NCI-H1105 treated with DMSO at 0.1 percent for 48 hours (cell line): ENCODE measurements at places on chromosomes 7 and 10.

- no peak for DNase-seq
Measured at GRCh38 chr10:124040451-124041188, 52.8 kb downstream of the CHST15 start.

DNA sequence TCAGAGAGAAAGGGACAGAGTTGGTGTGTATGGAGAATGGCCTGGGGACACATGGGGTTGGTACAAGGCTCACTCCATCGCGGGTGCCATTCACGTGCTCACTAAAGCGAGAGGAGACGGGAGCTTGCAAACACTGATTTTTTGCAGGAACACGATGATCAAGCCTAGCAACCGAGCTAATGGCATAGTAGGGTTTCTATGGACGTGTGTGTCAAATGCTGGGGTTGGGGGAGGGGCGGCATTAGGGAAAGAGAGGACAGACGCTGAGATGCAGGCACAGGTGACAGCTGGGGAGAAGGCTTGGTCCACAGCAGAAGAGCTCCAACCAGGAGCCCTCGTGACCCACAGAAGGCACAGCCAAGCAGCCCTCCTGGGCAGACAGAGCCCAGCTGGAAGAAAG is 33.9 kb downstream of the RCC1L start:
- DNase-seq = no peak

DNA sequence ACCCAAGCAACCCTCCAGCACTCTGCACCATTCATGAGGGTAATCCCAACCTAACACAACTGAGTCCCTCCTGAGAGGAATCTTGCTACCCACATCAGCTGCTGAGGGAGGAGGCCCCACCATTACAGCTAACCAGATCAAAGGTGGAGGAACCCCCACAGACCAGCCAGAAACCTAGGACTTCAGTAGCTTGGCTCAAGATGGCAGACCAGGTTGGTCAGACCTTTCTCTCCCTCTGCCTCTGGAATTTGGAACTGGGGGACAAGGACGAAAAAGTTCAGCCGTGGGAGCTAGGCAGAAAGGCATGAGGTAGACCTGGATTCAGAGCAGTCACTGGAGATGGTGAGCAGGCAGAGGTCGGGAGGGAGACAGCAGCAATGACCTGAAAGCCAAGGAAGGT is 101.3 kb upstream of the CACUL1 start:
- no peak for DNase-seq

DNA sequence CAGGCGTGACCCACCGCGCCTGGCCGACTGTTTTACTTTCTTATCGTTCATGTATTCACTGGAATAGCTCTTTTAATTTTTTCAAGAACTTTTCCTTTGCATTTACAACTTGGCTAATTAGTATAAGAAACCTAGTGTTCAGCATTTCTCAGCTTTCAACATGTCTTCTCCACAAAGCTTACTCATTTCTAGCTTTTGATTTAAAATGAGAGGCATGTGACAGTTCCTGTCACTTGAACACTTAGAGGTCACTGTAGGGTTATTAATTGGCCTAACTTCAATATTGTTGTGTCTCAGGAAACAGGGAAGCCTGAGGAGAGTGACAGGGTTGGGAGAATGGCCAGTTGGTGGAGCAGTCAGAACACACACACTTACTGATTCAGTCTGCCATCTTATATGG is 125.1 kb upstream of the GPR22 start:
- no peak for DNase-seq

DNA sequence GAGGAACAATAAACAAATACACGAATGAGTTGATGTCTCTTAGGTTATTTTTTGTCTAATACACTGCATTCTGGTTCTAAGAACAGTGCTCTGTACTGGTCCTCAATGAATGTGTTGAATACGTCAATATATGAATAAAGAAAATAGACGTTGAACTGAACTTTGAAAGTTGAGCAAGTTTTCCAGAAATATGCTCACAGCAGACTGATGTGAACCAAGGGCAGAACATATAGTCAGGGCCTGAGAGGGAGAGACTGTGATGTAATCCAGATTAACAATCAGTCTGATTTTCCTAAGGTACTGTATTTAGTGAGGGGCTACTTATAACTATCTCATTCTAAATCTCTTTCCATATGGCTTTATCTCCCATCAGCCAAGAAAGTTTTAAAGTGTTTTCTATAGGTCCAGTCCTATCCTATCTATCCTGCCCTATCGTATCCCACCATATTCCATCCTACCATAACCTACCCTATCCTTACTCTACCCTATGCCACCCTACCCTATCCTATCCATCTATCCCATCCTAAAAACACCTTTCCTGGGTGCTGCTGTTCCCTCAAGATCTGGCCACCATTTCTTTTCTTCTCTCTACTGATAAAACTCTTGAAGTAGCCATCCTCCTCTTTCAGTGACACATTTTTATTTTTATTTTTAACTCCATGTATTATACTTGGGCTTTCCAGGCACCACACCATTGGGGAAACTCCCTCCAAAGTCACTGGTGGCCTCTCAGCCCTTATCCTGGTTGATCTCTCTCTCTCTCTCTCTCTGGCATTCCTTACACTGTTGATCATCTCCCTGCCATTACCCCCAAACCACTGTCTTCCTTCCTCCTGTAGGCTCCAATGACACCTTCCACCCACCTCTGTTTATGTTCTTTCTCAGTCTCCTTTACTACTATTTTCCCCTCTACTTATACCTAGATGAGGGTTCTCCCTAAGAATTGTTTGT is 212.3 kb upstream of the SLC26A5 start:
- DNase-seq = no peak

DNA sequence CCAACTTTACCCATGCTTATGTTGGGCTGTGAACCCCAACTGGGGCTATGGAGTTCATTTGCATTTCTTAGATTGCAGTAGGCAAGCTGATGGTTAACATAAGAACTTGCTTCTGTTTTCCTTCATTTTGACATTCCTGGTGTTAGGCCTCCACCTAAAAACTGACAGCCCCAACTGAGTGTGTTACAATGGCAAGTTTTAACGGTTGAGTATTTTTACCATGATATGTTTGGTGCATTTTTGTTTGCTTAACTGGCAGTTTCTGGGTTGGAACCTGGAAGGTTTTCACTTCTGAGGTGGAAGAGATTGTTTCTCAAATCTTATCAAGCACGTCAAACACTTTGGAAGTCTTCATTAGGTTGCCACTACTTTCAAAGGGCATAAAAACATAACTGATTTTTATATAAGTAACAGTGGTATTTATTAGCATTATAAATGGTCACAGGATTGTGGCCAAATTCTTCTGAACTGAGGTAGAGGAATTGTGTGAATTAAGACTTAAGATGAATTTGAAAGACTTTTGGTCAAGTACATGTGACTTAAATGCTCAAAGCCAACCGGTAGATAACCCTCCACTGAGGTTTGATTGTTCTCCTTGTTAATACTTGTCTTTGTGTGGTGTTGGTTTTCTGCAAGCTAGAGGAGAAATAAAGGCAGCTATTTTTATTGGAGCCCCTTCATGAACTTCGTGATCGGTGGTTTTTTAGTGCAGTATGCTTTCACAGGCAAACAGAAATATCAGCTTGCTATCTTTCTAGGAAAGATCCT is 2.8 kb downstream of the BMI1 start:
- DNase-seq = no peak

- DNase-seq = no peak
Measured at GRCh38 chr10:43078986-43079273, 2.1 kb downstream of the RET start.

DNA sequence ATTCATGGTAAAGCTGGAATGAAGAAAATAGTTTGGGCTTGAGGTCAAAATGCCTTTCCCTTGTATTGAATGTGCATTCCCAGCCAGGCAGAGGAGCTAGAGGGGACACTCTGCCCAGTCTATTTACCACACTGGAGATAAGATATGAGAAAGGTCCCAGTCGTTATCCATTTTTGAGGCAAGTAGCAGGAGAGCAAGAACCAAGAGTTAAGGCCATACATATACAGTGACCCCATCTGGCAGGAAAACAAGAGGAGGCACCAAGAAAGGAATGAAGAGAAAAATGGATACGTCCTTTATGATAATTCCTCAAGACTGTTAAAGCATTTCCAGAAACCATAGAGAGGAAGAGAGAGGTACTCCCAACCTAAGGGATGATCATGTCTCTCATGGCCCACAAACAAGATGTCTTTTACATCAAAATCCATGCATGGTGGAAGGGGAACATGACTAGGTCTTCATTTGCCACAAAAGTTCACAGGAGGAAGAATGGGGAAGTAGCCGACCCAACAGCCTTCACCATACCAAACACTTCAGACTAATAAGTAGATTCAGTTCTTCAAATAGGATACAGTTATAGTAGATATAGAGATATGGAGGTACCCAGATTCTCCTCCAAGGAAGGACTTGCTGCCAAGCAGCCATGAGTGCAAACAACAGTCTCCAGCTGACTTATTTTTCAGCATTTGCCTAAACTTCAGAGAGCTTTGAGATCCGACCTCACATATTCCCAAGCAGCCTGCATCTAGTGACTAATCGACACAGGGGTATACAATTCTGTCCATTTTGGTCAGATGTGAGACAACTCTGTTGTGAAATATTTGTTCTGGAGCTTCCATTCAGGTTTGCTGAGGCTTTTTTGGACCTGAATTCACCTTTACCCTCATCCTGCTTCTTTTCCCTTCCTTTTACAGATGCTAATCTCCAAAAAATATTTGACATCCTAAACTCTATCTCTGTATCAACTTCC is 61.1 kb upstream of the CCDC71L start:
- no peak for DNase-seq

- DNase-seq = no peak
Measured at GRCh38 chr10:47243791-47244190, 56.2 kb upstream of the GDF10 start.

GRCh38 chr7:68900096-68900495 is 698.2 kb upstream of the AUTS2 start:
- DNase-seq = no peak

DNA sequence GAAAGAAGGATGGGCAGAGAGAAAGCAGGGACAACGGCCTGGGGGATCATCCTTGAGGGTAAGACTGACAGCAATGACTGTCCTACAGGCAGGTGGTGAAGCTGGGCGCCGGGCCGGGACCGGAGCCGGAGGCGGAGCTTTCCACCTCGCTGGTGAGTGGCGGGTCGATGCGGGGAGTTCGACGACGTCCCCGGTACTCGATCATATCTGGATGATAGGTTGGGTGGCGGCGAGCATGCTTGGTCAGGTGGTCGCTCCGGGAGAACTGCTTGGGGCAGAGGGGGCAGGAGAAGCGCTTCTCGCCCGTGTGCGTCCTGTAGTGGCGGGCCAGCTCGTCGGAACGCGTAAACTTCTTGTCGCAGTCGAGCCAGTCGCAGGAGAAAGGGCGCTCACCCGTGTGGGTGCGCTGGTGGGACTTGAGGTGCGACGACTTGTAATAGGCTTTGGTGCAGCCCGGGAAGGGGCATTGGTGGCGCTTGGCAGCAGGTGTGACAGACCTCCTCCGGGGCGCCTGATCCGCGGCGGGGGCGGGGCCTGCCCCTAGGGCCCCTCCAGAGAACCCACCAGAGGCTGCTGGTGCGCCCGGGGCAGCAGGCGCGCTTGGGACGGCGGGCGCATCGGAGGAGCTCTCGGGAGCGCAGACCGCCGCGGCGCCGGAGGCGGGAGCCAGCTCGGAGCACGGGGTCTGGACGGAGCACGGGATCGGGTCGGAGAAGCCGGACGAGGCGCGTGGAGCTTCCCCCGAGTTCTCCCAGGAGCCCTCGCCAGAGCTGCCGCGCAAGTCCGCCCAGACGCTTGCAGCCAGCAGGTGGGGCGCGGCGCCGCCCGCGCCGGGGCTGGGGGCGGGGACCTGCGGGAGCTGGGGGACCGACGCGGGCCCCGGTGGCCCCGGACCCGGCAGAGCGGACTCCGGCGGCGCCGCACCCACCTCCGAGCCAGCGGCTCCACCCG is 752 bp downstream of the KLF14 start:
- peak; percentile 50 for DNase-seq

DNA sequence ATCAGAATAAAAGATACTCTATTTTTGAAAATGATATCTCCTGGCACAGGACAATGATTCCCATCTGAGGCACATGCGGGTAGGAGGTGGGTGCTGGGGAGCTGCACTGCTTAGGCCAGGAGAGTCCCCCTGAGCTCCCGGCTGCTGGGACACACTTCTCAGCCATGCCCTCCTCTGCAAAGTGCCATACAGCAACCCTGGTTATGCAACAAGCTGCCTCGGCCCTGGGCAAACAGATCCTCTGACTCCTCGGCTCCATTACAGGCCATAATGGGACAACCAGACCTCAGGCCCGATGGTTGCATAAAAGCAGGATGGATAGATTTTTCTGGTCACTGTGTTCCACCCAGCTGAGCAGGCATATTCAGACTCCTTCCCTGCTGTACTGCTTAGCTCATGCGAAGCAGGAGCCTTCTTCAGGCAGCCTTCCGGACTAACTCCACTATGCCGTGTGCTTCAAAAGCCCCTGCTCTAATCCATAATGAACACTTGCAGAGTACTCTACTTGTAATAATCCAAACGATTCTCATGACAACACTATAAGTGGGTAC is 6.5 kb upstream of the LEP start:
- DNase-seq = no peak

DNA sequence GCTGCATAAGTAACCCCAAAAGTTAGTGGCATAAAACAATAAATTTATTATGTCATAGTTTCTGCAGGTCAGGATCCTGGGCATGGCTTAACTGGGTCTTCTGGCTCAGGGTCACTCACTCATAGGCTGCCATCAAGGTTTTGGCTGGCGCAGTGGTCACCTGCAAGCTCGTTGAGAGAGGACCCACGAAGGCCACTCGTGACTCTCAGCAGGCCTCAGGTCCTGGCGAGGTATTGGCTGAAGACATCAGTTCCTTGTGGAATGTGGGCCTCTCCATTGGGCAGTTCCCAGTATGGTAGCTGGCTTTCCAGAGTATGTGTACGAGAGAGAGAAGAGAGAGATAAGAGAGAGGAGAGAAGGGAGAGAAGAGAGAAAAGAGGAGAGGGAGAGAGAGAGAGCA is 138.3 kb upstream of the KLF14 start:
- DNase-seq = no peak

GRCh38 chr10:130435961-130436360 is 299.8 kb downstream of the GLRX3 start:
- DNase-seq = no peak

GRCh38 chr10:83636826-83637225 is 502.5 kb upstream of the GHITM start:
- no peak for DNase-seq

DNA sequence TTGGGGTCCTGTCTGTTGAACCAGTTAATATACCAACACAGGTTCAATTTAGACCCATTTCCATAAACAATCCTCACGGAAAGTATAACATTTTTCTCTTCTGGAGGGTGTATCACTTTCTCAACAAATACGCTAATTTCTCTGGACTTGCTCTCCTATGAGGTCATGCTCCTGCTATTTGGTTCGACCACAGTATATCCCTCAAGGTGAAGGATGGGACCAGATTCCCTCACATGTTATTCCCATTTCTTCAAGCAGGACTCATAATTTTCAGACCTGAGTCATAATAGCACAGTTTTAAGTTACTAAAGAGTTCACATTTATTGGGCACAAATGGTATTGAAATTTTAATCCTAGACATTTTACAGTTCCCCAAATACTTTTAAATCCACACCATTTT is 57.2 kb downstream of the ADAM12 start:
- DNase-seq = no peak

GRCh38 chr7:116206141-116206540 is 4.2 kb upstream of the TES start:
- no peak for DNase-seq

- no peak for DNase-seq
Measured at GRCh38 chr10:113273181-113274163, 279.4 kb upstream of the HABP2 start.
